Bone marrow (tissue), 2 donors: ENCODE measurements at places on chromosomes 4 and X.

DNA sequence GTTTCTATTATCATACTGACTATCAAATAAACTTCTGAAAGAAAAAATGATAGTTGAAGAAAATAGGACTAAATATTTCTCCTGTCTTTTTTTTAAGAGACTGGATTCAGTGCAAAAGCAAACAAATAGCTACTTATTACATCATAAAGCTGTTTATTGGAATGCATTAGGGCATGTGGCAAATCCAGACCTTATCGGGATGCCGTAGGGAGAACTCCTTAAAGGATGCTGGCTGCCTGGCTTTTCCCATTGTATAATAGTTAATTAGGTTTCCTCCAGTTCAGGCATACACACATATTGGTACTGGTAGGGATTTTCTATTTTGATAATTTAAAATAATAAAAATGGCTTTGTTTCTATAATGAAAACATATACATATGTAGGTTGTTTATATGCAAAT, 539.3 kb upstream of the ATOH1 start:
- DNase-seq = no peak

DNA sequence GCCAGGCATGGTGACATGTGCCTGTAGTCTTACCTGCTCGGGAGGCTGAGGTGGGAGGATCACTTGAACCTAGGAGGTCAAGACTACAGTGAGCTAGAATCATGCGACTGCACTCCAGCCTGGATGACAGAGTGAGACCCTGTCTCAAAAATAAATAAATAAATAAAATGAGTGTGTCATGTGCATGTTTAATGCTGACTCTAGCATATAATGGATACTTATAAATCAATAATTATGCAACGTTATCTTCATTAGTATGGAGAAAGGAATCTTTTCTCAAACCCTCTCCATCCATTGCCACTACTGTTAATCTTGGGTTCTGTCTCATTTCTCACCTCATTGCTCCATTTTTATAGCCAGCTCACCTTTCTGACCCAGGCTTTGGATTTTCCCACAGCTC, 189.5 kb upstream of the RPL34 start:
- no peak for DNase-seq

DNA sequence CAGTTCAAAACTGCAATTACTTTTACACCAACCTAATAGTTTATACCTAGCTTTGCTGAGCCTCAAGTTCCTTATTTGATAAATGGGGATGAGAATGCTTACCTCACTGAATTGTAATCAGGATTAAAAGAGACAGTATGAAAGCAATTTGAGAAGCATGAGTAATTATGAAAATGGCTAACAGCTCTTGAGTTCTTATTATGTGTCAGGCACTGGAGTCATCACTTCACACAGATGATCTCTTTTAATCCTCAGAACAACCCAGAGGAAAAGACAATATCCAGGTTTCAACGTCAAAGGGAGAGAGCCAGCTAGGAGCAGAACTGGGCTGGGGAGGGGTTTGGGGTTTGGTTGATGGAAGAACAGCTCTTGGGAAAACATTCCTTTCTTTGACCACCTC, 221.0 kb upstream of the NWD2 start:
- no peak for DNase-seq

DNA sequence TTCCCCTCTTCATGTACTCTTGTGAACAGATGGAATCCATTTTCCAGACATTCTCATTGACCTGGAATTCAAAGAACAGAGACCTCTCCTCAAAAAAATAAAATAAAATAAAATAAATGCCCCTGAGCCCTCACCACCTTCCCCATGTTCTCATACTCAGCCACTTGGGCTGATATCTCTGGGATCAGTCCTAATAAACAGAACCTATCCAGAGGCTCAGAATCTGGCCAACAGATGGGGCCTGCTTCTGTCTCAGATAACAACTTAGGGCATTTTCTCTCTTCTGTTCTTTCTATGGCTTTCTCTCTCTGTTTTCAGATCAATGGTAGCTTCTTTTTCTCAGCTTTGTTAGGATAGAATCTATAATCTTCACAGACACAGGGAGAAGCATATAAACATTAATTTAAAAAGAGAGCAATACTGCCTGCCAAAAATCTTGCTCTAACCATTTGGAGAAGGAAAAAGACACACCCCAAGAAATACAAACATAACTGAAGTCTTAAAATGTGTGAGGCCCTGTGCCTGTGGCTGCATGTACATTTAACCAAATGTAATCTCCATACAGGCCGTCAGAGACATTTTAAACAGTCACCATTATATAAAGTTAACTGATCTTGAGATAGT, 907.1 kb downstream of the FAT4 start:
- no peak for DNase-seq

- DNase-seq = no peak
These were observed 98.2 kb downstream of the ANK2 start for GRCh38 chr4:113147498-113148111.

DNA sequence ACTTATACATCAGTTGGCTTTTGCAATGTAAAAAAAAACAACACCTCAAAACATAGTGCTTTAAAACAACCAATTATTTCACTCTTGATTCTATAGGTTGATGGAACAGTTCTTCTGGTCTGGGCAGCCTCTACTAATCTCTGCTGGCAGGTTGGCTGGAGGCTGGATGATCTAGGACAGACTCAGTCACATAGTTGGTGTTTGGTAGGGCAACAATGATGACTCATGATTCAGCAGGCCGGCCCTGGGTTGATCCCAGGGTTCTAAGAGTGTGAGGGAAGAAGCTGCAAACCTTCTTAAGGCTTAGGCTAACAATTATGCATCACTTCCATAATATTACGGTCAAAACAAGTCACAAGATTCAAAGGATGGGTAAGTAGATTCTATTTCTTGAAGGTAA, 558.2 kb downstream of the ZNF674 start:
- no peak for DNase-seq

GRCh38 chrX:88612870-88613329, 134.1 kb upstream of the CPXCR1 start:
- no peak for DNase-seq

DNA sequence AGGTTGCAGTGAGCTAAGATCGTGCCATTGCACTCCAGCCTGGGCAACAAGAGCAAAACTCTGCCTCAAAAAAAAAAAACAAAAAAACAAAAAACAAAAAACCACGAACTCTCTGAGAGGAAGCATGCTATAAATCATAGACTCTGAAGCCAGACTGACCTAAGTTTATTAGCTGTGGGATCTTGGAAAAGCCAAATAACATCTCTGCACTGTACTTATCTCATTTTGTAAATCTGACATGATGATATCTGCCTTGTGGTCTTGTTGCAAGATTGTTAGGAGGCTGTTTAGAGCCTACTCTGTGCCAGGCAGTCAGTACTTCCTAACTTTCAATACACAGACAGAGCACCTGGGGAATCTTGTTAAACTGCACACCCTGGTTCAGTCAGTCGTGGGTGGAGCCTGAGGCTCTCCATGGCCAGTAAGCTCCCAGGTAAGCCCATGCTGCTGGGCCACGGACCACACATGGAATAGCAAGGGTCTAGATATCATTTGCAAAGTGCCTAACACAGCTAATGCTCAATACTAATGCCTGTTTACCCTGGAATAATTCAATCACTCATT, 107.6 kb upstream of the SMIM10 start:
- DNase-seq = no peak

- no peak for DNase-seq
These were observed 355.9 kb downstream of the OPHN1 start for GRCh38 chrX:68077378-68077777.

- no peak for DNase-seq
These were observed 54.4 kb upstream of the LCORL start for GRCh38 chr4:18075823-18076433.

- DNase-seq = no peak
These were observed 20.0 kb downstream of the SH3KBP1 start for GRCh38 chrX:19867411-19867732.
